ENCODE measurements at places on chromosomes 16 and 17.

GRCh38 chr16:65842067-65842466, 524.4 kb upstream of the CDH5 start:
- DNase-seq, result no peak

DNA sequence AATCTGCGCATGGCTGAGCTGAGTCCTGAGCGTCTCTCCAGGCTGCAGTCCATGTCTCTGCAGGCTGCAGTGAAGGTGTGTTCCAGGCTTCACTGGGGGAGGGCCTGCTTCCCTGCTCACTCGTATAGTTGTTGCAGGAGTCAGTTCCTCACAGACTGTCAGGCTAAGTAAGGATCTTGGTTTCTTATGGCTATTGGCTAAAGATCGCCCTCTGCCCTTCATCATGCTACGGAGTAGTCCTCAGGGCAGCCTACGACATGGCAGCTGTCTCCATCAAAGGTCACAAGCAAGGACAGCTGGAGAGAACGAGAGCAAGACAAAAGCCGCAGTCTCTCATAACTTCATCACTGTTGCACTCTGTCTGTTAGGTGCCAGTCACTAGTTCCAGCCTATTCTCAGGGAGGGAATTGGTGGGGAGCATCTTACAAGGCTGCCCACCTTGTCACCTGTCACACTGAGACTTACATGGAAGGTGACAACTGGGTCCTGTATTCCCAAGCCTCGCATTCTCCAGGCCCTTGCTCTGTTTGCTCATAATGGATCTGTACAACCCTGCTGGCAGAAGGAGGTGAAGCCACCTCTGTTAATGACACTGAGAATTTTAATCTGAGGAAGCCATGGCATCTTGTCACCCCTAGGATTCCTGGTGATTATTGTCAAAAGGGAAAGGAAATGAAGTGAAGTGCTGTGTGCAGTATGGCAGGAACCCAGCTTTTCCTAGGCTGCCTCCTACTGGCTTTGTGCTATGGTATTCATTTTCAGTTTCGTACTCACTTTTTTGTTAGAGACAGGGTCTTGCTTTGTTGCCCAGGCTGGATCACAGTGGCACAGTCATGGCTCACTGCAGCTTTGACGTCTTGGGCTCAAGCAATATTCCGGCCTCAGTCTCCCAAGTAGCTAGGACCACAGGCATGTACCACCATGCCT, 43.4 kb downstream of the MFSD11 start:
- DNase-seq, result no peak

DNA sequence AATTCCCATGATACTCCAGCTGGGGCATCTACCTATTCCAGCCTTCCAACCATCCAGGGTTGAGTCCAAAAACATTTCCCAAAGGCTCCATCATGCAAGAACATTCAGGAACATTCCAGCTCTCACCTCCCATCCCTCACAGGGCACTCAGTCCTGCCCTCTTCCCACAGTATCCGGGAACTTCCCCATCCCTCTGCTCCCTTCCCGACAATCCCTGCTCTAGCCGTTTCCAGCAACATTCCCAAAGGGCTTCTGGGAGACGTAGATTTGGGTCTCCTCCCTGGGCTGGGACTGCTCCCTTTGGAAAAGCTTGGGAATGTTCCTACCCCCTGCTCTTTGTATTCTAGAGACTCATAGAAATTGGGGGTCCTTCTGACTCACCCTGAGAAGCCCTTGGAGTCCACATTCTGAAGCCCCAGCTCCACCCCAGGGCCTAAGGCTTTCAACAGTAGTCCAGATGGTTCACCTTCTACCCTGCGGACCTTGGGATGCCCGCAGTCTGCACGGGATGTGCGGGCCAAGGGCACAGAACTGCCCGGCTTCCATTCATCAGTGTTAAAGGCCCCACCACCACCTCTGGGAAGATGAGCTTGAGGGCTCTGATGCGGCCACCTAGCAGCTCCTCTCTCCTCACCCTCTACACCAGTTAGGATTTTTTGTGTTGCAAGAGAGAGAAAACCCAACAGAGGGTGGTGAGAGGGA, 25.4 kb downstream of the NGFR start:
- no peak for DNase-seq

DNA sequence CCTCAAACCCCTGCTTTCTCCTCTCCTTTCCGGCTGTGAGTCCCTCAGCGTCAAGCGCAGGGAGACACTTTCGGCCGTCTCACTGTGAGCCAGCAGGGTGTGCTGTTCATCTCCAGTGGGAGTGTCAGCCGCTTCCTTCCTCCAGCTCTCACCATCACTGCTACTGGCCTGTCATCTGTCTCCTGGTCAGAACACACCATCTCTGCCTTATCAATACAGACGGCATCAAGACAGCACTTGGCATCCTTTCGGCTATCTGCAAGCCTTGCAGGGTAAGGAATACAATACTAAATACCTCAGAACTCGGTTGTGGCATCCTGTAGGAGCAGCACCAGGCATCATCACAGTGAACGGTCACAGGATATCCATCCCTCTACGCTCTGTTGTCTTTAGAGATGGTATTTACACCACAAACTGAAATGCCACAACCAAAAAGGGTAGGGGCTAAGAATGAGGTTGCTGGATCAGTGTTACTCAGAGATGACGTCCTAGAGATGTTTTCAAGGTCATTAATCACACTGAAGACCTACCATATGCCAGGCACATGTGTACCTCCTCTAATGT, 20.7 kb upstream of the CMTM4 start:
- DNase-seq, result no peak

DNA sequence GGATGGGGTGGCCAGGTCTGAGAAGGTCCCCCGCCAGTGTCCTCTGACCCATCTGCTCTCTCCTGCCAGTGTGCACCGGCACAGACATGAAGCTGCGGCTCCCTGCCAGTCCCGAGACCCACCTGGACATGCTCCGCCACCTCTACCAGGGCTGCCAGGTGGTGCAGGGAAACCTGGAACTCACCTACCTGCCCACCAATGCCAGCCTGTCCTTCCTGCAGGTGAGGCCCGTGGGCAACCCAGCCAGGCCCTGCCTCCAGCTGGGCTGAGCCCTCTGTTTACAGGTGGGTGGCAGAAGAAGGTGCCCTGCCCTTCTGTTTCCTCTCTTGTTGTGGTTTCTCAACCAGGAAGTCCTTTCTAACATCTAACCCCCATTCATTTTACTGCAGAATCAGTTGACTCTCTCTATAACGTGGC, 7.1 kb downstream of the ERBB2 start:
- no peak for DNase-seq

- DNase-seq, result no peak
These were observed 293.6 kb upstream of the CDH11 start for GRCh38 chr16:65415460-65415859.

GRCh38 chr16:66695935-66696668, 441 bp downstream of the CMTM4 start:
- DNase-seq, result no peak

- no peak for DNase-seq
These were observed 240 bp downstream of the WBP2 start for GRCh38 chr17:75854881-75855309.

GRCh38 chr17:63564562-63564961, 14.3 kb downstream of the DCAF7 start:
- no peak for DNase-seq

Measured in nucleus accumbens (tissue), 56 donors.